ENCODE measurements at places on chromosomes 7 and 10. TPM values are rescaled to one million over a fixed set of nuclear protein-coding genes. Genes with fewer than 3 reads are reported as not detected.

Gene AKR1C1
- 1.5 TPM for polyA plus RNA-seq

Gene MBL2
- polyA plus RNA-seq = not detected

Gene ERVW-1
- not detected for polyA plus RNA-seq

Gene ANKRD61
- polyA plus RNA-seq = 0.18 TPM

Gene ZCWPW1
- 0.30 TPM for polyA plus RNA-seq

Gene GIMAP7
- polyA plus RNA-seq = 37.9 TPM

Gene PHKG1
- 0.32 TPM for polyA plus RNA-seq

Gene MLLT10
- polyA plus RNA-seq = 30.6 TPM

Gene ARMC3
- not detected for polyA plus RNA-seq

Gene C7orf33
- polyA plus RNA-seq = not detected

Gene RSPH10B
- 0.15 TPM for polyA plus RNA-seq

Gene HOXA2
- 1.9 TPM for polyA plus RNA-seq

Gene SLC26A5
- polyA plus RNA-seq = not detected

Gene RPEL1
- 0.11 TPM for polyA plus RNA-seq

Gene NUTM2A
- polyA plus RNA-seq = 0.75 TPM

Gene SLC18A3
- polyA plus RNA-seq = not detected
